ENCODE measurements at places on chromosomes 7 and 10. TPM values are rescaled to one million over a fixed set of nuclear protein-coding genes. Genes with fewer than 3 reads are reported as not detected.

GRCh38 chr7:123112833-123113232 lies 86.9 kb downstream of the SLC13A1 start:
- no peak for DNase-seq

GRCh38 chr10:115936926-115937767 lies 335.9 kb downstream of the GFRA1 start:
- no peak for DNase-seq

The PITX3 gene
- 0.22 TPM for polyA plus RNA-seq

GRCh38 chr10:86423739-86424138 lies 57.1 kb upstream of the GRID1 start:
- DNase-seq: peak; percentile 56

- DNase-seq: peak; percentile 66
Measured at GRCh38 chr10:50614444-50615137, 9.2 kb downstream of the SGMS1 start.

The GRID1 gene
- 0.31 TPM for polyA plus RNA-seq

The MOGAT3 gene
- 0.58 TPM for polyA plus RNA-seq

The CYP3A7 gene
- not detected for polyA plus RNA-seq

The CTAGE4 gene
- 1.7 TPM for polyA plus RNA-seq

The PPIF gene
- polyA plus RNA-seq: 107 TPM

DNA sequence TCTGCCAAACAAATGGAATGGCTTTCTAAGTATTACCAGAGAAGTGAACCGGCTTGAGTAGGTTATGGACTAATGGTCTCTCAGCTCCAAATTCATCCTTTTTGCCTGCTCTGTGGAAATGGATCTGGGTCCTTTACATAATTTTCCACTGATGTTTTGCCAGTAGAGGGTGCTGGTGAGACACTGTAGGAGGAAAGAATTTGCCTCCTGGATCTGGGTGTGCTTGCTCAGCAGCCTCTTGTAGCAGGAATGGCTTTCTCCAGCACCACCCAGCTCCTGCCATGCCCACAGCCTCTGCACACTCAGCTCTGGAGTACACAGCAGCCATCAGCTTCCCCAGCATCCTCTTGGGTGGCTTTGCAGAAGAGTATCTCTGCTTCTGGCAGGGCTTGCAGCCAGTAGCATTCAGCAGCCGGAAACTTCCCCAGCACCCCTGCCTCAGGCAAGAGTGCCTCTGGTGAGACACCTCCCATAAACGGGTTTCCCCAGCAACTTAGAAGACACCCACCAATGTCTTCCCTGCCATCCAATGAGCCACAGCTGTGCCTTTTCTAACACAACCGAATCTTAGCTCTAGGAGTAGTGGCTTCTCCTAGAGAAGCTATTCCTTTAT lies 235.0 kb upstream of the PLPP4 start:
- peak; percentile 39 for DNase-seq
